ENCODE measurements at places on chromosomes 7 and 10.

- DNase-seq = no peak
Observed at GRCh38 chr7:20279979-20280378, 50.7 kb upstream of the ITGB8 start.

DNA sequence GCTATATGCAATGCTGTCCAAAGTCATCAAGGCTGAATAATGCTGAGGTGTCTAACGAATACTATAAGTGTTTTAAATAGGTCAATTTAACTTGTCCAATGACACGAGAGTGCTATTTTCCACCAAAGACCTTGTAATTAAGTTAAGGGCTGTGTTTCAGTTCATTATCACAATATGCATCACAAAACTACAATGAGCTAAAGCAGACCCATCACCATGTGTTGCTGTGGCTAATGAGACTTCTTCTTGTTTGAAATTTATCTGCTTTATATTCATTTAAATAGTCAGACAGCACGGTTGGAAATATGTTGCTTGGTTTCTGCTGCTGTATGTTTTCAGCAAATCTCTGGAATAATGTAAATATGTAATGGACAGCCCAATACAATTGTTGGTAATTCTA lies 292.5 kb upstream of the VSTM2A start:
- no peak for DNase-seq

DNA sequence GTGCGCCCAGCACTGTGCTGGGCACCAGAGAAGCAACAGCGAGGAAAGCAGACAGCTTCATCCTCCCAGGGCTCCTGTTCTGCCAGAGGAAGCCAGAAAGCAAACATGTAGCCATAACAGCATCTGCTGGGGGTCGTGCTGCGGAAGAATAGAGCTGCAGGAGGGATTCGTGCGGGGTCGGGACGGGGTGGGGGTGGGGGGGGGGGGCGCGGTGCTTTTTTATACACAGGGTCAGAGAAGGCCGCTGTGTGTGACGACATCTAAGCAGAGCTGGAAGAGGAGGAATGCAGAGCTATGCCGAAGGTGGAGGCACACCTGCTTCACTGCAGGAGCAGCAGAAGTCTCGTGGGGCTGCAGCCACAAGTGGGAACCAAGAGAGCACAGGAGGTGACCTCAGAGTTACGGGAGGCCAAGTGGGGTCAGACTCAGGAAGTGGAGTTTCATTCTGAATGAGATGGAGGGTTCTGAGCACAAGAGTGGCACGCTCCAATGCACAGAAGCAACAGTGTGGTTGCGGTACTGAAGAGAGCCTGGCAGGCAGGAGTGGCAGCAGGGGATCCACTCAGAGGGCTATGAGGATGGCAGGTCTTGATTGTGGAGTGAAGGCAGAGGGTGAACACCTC lies 11.1 kb downstream of the PKD1L1 start:
- DNase-seq = no peak

GRCh38 chr7:55427800-55428199 lies 62.7 kb downstream of the LANCL2 start:
- no peak for DNase-seq

- DNase-seq = no peak
Observed at GRCh38 chr7:102024005-102024768, 206.8 kb downstream of the CUX1 start.

GRCh38 chr7:140544388-140544826 lies 65.1 kb upstream of the MKRN1 start:
- no peak for DNase-seq

GRCh38 chr10:117237401-117237991 lies 3.4 kb upstream of the SLC18A2 start:
- no peak for DNase-seq

DNA sequence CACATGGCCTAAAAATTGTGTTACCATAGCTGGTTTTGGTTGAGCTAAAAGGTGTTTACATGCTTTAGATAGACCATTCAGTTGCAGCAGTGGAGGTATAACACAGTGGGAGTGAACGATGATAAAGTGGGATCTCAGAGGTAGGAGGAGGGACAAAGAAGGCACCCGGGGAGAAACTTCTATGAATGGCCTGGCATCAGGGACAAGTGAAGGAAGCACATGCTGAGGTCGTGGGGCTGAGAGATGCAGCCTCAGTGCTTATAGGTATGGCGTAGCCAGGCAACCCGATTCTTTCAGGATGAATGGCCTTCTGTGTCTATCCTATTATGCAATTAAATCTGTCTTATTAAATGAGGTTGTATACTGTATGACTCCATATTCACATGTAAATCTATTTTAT lies 3.9 kb upstream of the CDK6 start:
- DNase-seq = no peak

- no peak for DNase-seq
Observed at GRCh38 chr7:142313528-142313927, 55.7 kb upstream of the PRSS58 start.

DNA sequence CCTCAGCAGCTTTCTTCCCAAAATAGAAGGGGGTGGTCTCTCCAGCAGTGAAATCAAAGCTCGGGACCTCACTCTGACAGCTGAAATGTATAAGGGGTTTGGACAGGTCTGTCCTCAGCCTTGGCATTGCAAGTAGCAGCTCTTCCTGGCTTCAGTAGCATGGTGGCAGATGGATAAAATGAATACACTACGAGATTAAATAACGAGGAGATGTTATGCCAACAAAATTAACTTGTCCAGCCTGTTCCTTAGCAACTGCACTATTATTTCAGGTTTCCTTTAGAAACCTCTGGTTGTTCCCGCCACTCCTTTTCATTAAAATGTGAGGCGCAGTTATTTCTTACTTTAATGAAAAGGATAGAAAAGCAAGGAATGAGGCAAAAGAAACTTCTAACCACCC lies 24.9 kb downstream of the PRLHR start:
- DNase-seq = no peak

DNA sequence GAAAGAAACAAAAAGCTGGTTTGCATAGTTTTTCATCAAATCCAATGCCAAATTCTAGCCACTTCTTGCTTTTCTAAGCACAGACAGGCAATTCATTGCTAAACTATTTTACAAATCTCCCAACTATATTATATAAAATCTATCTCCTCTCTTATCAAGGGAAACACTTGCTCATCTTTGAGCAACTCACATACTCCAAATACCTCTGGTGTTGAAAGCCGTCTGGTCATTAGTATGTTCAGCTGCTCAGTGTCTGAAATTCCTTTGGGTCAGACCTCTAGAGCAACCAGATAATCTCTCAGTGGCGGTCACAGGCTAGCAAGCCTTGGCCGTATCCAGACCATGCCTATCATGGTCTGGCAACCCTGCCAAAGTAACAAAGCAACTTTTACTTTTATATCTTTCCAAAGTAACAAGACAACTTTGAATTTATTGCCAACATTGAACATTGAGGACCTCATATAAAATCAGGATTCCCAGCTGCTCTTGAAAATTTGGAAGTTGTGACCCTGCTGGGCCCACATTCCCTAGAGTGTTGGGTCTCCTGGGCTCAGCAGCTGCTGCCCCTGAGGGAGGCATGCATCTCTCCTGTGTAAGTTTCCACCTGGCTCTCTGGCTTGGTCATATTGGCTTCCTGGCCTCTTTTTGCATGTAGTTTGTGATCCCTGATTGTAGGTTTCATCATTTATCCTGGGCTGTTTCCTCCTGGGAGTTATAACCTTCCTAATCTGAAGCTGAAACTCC lies 56.8 kb upstream of the LANCL2 start:
- DNase-seq = no peak

DNA sequence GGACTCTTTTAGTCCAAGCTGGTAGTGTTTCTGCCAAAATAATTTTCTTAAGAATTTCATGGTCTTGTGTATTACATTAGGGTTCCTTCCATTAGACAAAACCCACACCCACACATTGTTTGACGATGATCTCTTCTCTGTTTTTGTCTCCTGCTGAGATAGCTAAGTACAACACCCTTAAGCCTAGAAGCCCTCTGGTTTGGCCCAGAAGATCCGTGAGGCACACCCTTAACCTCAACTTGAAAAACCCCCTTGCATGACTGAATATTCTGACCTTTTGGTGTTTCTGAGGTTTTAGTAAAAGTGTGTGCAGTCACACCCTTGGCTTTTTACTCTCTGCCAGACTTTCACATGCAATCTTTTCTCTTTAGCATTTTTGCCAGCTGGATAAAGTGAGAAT lies 29.3 kb upstream of the ERCC6 start:
- no peak for DNase-seq

DNA sequence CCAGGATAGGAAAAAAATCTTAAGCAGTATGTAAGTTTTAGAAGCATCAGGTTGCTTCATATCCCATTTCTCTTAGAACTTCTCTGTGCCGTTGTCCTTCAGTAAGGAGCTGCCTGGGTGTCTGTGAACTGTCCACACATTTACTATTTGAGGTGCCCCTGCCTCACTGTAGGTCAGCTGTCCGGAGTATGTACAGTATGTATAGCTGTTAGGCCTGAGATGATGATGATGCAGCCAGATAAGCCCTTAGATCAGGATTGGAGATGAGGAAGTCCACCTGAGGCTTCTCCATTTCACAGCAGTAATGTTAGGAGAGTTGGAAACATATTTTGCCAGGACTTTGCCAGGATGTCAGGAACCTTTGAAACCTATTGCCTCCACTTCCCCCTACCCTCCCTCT lies 7.7 kb downstream of the NDUFB2 start:
- no peak for DNase-seq

GRCh38 chr7:36497775-36498174 lies 108.1 kb downstream of the ANLN start:
- DNase-seq = no peak

DNA sequence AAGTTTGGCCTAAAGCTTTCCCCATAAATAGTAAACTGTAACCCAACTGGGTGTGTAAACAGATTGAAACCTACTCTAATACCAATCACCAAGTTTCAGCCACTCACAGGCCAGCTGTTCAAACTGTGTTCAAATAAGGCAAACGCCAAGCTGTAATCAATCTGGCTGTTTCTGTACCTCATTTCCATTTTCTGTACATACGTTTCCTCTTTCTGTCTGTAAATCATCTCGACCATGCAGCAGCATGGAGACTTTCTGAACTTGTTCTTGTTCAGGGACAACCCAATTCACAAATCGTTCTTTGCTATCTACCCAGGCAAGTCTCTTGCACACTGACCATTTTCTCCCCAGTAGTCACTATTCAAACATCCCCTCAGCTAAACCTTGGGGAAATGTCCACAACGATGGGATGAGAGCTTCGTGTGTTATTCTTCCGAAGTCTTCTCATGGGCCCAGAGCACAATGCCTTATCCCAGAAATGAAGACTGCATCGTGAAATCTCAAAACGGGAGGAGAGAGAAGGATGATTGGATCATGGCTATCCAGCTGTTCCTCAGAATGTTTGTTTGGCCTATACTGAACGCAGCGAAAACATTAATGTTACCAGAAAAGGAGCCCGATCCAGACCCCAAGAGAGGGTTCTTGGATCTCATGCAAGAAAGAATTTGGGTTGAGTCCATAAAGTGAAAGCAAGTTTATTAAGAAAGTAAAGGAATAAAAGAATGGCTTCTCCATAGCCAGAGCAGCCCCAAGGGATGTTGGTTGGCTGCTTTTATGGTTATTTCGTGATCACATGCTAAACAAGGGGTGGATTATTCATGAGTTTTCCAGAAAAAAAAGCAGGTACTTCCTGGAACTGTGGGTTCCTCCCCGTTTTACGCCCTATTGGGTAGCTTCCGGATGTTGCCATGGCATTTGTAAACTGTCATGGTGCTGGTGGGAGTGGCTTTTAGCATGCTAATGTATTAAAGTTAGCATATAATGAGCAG lies 86.2 kb downstream of the SLC16A9 start:
- no peak for DNase-seq

DNA sequence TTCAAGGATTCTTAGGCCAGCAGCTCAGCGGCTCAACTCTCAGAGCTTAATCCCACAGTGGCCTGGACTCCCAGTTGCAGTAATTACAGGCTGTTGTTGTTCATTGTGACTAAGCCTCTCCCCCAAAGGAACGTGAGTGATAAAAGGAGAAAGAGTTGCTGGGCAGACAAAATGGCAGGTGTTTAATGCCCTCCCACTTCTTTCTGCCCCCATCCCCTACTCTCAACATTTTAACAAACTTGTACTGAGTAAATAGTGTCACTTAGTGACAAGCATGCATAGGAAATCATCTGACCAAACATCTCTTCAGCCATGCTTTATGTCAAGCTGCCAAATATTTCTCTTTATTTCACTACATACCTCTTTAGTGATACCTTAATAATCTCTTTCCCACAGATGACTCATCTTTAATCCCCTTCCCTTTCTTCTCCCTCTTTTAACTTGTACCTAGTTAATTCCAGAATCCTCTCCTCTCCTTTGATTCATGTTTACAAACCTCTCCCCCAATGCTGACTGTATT lies 12.4 kb upstream of the MTERF1 start:
- no peak for DNase-seq

DNA sequence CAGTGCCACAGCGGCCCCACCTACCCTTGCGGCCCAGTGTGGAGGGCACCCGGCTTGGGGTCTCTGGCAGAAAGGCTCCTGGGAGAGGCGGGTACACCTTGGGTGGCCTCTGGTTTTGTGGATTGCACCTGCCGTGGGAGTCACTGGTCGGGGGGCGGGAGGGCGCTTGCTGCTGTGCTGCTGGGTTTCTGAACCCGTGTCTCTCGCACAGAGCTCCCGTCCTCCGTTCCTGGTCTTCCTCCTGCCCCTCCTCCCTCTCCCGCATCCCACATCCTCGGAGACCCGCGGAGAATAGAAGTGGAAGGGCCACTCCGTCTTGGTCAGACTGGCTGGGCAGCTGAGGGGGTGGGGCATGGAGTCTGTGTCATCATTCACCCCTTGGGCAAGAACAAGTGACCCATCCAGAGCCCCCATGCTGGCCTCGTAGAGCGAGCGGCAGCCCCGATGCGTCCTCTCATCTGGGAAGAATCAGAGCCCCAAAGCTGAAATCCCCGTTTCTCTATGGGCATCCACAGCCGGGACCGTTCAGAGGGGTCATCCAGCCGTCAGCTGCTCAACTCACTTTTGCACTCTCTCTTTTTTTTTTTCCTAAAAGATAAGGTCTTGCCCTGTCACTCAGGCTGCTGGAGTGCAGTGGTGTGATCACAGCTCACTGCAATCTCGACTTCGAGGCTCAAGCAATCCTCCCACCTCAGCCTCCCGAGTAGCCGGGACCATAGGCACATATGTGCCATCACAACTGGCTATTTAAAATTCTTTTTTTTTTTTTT lies 4.0 kb downstream of the MAFK start:
- no peak for DNase-seq

DNA sequence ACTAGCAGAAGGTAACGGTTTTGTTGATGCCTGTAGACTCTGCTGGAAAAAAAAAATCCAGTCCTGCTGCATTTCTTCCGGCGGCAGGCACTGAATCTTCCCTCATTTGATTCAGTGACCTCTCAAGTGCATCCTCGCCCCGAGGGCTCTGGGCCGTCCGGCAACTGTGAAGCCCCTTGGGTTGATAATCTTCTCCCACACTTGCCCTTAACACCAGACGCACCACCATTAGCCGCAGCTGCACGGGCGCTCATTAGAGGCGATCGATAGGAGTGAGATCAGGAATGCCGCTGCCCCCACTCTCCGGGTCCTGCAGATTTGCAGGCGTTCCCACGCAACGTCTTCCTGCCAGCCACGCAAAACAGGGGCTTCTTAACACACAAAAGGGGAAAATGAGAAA lies 200.0 kb upstream of the MKI67 start:
- DNase-seq = no peak

- no peak for DNase-seq
Observed at GRCh38 chr10:99297033-99297432, 32.1 kb upstream of the CNNM1 start.

GRCh38 chr10:128386816-128387604 lies 260.8 kb upstream of the MKI67 start:
- DNase-seq = no peak
